ENCODE measurements at places on chromosomes 11 and 22.

DNA sequence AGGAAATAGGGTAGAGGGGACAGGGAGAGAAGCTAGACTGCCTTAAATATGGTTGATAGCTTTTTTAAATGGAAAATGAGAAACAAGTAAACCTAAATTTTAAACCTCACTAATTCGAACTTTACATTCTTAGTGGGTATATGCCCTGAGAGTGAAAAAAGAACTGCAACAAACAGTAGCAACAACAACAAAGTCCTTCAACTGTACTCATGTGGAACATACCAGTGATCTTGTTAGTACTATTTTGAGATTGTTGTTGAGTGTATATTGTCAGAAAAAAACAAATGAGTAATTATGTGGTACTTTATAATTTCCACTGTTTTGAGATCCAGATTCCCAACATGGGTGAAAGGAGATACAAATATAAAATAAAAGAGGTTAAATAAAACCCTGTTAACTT is 88.9 kb upstream of the TNRC6B start:
- no peak for DNase-seq

DNA sequence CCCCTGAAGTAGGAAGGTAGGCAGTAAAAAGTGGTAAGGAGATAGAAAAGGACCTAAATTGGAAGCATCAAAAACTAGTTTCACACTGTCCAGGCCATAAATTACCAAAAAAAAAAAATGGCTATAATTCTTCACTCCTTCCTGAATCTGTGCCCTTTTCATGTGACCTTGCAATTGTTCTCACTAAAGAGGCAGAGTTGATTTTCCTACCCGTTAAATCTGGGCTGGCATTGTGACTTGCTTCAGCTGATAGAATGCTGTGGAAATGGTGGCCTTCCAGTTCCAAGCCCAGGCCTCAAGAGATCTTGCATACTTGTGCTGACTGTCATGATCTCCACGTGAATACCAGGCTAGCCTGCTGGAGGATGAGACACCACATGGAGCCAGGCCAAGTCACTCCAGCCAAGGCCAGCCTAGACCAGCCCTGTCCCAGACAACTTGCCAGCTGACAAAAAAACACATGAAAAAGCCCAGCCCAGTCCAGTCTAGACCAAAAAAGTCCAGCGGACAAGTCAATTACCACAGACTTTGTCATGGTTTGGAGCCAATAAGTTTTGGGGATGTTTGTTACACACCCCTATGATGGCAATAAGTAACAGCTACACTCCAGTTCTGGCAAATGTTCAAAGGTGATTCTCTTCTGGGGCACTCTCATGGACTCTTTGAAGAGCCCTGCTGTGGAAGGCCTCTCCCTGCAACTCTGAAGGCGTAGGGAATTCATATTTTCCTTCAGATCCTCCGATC is 51.4 kb upstream of the NUP50 start:
- DNase-seq: peak; percentile 70

DNA sequence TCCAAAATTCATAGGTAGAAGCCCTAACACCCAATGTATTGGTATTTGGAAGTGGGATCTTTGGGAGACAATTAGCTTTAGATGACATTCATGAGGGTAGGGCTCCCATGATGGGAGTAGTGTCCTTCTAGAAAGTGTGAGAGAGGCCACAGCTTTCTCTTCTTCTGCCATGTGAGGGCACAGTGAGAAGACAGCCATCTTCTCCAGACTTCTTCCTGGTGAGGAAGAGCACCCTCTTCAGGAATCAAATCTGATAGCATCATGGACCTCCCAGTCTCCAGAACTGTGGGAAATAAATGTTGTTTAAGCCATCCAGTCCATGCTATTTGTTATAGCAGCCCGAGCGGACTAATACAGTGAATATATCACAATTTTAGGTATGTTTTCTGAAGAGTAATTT is 96.9 kb downstream of the CNTN5 start:
- no peak for DNase-seq

DNA sequence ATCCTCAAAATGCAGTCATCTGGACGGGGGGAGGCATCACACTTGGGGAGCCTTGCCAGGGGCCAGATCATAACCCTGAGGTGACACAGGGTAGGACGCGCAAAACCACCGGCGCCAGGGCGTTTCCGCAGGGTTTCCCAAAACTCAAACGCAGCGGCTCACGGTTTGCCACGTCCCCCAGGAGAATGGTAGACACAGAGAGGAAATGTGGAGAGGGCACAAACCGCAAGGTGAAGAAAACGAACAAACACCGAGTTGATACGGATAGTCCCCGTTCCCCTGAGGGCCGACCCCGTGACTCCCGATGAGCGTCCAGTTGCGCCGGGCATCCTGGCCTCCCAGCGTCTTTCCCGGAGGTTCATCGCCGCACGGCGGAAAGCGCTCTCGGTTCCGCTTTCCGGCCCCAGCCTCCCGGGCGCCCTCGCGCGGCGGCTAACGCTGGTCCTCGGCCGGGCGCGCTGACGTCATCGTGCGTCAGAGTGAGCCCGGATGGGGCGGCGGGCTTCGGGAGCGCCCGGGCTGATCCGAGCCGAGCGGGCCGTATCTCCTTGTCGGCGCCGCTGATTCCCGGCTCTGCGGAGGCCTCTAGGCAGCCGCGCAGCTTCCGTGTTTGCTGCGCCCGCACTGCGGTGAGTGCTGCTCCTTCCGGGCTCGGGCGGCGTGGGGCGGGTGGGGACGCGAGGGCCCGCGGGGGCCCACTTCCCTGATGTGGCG is at the start of gene BIRC2:
Gene BIRC2 (plus strand): TSS at position 467 of the 714 bp plus-strand sequence. CDS start 2,641 bp downstream, outside the sequence.
- peak; percentile 93 for DNase-seq

GRCh38 chr22:23910496-23911190 is 16.5 kb downstream of the MIF start:
- no peak for DNase-seq

- DNase-seq: peak; percentile 87
Observed at GRCh38 chr11:47408598-47409439, 429 bp downstream of the SLC39A13 start.

DNA sequence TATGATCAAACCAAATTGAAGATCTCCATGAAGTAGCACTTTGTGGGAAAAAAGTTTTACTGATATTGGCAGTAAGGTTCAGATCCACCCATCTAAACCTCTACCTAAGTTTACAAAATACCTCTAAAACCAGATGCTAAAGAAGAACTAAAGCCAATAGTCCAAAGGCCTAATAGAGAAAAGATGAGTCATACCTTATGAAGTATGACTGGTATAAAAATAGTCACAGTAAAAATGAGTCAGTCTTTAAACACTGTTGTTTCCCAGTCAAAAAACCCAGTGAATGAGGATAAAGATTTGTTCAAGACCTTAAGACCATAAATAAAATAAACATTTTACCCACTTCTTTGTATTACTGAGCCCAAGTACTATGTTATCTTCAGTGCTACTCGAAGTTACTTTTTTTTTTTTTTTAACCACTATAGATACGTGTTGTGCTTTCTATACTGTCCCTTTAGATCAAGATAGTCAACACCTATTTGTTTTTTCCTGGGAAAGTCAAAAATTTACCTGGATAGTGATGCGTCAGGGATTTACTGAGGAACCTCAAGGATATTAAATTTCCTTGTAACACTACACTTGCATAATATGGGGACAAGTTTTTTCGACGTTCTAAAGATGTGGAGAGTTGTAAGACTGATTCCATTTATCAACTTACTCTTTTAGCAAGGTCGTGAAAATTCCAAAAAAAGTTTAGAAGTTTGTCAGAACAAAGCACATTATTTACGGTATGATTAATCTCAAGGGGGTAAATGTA is 87.3 kb downstream of the CCDC73 start:
- DNase-seq: peak; percentile 63

GRCh38 chr22:47392729-47393128 is 630.3 kb downstream of the TBC1D22A start:
- no peak for DNase-seq

DNA sequence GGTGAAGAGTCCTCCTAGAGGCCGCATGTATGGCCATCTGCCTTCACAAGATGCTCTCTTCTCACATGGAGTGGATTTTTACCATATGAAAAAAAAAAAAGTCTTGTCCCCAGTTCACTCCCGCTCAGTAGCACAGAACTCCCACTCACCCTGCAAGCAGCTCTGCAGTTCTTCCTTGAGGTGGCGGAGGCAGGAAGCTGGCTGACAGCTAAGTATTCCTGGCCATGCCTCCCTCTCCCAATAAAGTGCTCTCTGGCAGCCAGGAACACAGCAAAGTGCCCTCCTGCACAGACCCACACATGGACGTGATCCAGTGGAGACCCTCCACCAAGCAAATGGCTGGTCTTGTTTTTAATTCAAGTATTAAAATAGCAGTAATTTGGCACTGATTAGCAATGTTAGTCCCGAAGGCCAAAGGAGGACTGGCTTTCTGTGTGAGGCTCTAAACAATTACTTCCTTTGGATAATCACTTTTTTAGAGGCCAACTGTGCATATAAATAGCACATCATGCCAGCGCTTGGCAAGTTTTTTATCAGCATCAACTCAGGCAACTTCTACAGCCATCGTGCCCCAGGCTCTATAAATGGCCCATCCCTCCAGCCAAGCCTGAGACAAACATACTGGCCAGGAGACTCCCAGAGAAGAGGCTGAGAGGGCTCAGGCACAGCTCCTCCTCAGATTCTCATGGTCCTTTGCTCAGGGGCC is 413.6 kb downstream of the OPCML start:
- DNase-seq: no peak

GRCh38 chr11:64253481-64253880 is 2.2 kb downstream of the PLCB3 start:
- DNase-seq: no peak

DNA sequence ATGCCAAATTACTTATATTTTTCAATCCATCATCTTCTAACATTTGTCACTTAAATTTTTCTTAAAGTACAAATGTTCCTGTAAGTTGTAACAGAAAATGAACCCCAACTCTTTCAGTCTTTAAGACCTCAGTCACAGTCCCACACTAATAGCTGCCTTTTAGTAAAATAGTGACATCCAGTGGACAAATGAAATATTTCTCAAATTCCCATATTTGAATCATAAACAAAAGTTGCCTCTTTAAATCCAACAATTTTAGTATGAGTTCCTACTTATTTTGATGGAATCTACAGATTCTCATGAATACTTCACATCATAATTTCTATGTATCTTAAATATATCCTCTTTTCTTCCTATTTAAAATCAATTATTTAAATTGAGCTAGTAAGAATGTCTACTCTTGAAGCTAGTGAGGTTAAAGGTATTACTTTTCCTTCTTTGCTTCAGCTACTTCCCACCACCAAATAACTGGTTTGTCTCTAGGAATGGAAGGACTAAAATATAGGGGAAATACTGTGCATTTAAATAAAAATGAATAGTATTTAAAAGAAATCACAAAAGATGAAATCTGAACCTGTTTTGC is 9.2 kb downstream of the LIN7C start:
- DNase-seq: peak; percentile 48

DNA sequence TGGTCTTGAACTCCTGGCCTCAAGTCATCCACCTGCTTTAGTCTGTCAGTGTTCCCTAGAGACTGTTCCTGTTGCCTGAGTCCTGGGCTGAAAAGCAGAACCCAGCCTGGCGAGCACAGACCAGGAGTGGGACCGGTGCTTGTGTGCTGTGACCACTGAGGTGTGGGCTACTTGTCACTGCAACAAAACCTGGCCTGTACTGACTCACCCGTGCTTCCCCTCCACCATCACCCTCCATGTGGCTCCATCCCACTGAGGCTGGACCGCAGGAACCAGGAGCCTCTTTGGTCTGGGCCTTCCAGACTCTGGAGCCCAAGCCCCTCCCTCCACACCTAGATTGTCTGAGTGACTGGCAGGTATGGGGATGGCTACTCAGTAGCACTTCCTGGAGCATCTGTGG is 8.6 kb downstream of the MCAT start:
- DNase-seq: no peak

DNA sequence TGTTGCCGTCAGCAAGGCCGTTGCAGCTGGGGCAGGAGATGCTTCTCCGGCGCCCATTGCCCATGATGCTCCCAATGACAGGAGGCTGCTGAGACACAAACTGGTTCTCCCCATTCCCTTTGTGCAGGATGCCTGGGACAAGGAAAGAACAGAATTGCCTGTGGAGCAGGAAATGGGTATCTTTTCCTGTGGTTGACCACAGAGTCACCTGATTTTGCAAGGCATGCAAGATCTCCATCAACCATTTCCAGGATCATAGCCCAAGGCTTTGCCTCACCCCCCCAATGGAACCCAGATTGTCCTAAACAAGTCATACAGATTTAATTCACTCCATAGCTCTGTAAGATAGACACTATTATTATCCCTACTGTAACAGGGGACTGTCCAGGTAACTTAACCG is 148.1 kb upstream of the NARS2 start:
- no peak for DNase-seq

DNA sequence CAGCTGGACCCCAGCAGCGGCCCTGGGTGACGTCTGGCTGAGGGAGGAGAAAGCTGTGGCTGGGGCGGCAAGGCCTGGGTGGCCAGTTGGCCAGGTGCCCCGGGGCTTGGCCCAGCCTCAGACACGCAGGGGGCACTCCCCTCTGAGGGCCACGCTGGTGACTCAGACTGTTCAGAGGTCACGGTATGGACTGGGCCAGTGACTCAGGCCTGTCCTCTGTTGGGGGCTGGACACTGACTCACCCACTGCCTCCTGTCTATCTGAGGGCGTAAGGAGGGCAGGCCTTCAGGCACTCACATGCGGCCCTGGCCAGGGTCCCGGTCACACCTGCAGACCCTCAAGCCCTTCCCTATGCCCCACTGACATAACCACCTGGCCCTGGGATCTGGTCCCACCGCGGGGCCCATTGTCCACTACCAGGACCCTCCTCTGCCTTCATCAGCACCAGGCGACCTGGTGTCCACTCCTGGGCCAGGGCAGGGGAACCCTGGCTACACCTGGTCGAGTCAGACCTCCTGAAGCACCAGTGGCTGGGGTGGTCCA is 3.7 kb upstream of the MUC5AC start:
- peak; percentile 89 for DNase-seq

DNA sequence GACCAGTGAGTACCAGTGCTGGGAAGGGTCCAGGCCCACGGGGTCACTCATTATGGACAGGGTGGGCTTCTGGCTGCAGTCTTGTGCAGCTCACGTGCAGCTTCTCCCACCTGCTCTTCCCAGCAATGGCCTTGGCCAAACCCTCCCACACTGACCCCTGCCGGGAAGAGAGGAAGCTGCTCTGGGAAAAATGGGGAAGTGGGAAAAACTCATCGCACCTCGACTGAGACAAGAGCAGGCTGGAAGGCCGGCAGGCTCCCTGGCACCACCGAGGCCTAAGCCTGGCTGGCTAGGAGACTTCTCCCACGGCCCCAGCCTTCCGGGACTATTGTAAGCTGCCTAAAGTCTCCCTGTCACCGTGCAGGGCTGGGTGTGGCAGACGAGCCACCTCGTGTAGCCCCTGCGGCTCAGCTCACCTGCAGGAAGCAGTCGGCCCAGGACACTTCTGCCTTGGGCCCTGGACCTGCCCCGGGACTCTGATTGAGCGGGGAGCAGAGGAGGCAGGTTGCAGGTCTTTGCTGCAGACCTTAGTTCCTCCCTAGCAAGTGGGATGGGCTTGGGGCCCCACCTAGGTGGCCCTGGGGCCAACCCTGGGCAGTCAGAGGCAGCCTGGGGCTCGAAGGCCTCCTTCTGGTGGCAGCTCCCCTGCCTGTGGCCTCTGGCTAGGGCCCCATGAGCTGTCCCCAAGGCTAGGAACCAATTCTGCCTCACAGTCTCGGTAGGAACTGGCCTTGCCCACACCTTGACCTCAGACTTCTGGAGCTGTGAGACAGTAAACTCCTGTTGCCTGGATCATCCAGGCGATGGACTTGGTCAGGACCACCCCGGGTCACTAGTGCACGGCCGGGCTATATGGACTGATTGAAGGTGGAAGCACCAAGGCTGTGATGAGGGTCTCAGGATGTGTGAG is 23.1 kb downstream of the MRGPRG start:
- peak; percentile 30 for DNase-seq

All from mesenchymal stem cell (in vitro differentiated cells and primary cell).